Pulmonary artery endothelial cell (primary cell): ENCODE measurements at places on chromosomes 6 and 20. TPM values are rescaled to one million over a fixed set of nuclear protein-coding genes. Genes with fewer than 3 reads are reported as not detected.

DNA sequence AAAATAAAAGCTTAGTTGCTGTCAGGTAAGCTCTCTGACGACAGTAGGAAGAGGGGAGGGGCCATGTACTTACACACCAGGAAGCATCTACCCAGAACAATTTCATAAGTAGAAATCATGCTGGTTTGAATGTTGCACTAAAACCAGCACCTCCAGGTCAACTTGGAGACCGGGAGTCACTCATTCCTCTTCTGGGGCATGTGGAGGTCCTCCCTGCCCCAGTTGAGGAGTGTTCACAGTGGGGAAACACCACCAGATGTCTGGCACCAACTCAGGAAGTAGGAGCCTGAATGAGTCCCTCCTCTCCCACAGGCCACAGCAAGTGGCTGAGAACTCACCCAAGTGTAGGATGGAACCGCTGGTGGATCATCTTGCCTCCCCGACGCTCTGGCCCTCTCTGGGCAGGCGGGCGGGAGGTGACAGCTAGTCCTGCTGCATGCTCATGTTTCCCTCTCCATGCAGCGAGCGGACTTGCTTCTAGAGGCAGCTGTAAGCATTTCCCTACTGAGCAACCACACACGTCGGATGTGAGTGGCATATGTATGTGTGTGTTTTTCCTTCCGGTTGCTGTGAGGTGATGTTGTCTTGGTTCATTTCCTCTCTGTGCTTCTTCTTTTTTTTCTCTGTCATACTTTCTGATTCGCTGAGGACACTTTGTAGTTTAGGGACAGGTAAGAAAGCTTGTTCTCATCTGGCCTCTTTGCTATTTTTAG lies 149.5 kb upstream of the NEDD9 start:
- DNase-seq = no peak

Gene BTN1A1
- not detected in 2 replicates for total RNA-seq

Gene RAD21L1
- total RNA-seq = 0.14 and 0.26 TPM in 2 replicates

DNA sequence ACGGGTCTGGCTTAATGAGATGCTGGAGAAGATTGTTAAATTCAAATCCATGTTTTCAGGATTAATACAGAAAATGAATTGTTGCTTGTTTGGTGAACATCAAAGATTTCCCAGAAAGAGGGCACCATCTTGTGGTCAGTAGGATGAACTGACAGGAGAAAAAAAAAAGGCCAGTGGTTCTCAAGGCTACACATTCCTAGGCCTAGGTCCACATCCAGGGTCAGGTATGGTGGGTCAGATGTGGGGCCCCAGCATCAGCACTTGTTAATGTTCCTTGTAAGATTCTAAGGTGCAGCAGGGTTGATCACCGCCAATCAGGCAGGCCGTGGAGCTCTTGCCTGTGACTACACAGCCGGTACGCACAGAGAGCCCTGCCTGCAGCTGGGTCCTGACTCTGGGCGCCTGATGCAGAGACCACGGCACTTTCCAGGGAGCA lies 34.0 kb upstream of the FOXO3 start:
- peak; percentile 8 for DNase-seq

Gene WFDC5
- total RNA-seq = not detected in 2 replicates

Gene KIF13A
- total RNA-seq = 71.7 and 88.5 TPM in 2 replicates
